T-cell (primary cell): ENCODE measurements at places on chromosomes 4 and X.

DNA sequence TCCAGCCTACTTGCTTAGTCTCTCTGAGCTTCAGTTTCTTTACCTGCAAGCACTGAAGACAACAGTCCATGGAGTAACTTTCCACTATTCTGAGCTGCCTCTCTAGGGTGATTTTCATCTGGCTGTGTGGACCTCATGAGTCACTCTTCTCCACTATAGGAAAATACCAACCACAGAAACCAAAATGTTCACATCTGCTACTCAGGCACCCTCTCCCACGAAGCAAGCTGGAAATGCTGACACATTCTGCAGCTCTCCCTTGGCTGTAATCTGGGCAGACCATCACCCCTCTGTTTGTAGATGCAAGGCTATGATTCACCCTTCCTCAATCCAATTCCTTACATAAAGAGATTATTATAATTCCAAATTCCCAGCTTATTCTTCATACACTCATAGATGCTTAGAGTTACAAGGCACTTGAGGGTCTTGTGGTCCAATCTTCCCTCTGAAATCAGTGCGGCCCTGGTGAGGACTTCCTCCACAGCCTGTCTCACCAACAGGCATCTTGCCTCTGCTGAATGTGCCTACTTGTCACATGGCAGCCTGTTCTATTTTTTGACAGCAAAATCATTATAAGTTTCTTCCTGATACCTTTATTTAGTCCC lies 97.0 kb upstream of the LNX1 start:
- DNase-seq = no peak

- DNase-seq = peak; percentile 8
These were observed 132.3 kb downstream of the CBR4 start for GRCh38 chr4:168877511-168878491.

DNA sequence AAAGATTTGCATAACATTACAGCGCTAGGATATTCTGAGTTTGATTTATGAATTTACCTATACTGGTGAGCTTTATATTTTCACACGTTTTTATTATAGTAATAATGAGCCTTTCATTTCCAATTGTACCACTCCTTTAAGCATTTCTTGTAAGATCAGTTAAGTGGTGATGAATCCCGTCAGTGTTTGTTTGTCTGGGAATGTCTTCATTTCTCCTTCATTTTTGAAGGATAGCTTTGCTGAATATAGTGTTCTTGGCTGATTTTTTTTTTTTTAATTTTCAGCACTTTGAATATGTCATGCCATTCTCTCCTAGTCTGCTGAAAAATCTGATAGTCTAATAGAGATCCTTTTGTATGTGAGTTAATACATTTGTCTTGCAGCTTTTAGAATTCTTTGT lies 70.1 kb downstream of the IL15 start:
- DNase-seq = no peak

- DNase-seq = no peak
These were observed 315.3 kb downstream of the DMD start for GRCh38 chrX:32896088-32896487.

- DNase-seq = no peak
These were observed 1.5 kb upstream of the CRLF2 start for GRCh38 chrX:1213971-1214370.

GRCh38 chrX:38985375-38985774 lies 184.1 kb downstream of the MID1IP1 start:
- no peak for DNase-seq

GRCh38 chrX:73992019-73992418 lies 312.0 kb upstream of the ZCCHC13 start:
- DNase-seq = no peak

- no peak for DNase-seq
These were observed 29.0 kb downstream of the CLDN22 start for GRCh38 chr4:183291070-183291469.

- no peak for DNase-seq
These were observed 74.7 kb upstream of the IL13RA1 start for GRCh38 chrX:118652717-118653116.

GRCh38 chr4:38567457-38567856 lies 96.5 kb upstream of the KLF3 start:
- no peak for DNase-seq

- no peak for DNase-seq
These were observed 29.6 kb downstream of the SLC16A2 start for GRCh38 chrX:74450803-74451449.

- no peak for DNase-seq
These were observed 182.3 kb downstream of the BANK1 start for GRCh38 chr4:101972791-101973190.

- DNase-seq = no peak
These were observed 39.8 kb upstream of the ATOH1 start for GRCh38 chr4:93788712-93789111.

DNA sequence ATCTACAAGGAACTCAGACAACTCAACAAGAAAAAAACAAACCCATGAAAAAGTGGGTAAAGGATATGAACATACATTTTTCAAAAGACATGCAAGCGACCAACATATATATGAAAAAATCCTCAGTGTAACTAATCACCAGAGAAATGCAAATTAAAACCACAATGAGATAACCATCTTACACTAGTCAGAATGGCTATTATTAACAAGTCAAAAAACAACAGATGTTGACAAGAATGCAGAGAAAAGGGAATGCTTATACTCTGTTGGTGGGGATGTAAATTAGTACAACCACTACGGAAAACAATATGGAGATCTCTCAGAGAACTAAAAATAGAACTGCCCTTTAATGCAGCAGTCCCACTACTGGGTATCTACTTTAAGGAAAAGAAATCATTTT lies 12.1 kb downstream of the NIPAL1 start:
- DNase-seq = no peak

DNA sequence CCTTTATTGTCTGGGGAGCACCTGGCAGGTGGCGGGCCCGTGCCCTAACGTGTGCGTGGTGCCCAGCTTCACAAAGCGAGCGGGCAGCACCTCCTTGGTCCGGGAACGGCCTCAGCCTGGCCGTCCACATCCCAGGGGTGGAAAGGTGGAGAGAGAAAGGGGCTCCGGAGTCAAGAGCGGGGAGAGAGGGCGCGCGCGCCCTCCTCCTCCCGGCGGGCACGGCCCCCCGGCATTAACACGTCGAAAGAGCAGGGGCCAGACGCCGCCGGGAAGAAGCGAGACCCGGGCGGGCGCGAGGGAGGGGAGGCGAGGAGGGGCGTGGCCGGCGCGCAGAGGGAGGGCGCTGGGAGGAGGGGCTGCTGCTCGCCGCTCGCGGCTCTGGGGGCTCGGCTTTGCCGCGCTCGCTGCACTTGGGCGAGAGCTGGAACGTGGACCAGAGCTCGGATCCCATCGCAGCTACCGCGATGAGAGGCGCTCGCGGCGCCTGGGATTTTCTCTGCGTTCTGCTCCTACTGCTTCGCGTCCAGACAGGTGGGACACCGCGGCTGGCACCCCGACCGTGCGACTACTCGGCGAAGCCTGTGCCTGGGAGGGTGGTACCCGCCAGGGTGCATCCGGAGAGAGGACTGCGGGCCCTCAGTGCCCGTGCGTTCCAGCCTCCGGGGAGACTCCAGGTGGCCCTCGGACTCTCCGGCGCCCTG lies at the start of gene KIT:
Gene KIT, plus strand, starts transcription at position 407 of the 701 bp plus-strand sequence. Its CDS starts 58 bp downstream, at position 465.
- peak; percentile 13 for DNase-seq

- DNase-seq = no peak
These were observed 109.4 kb upstream of the CBLL2 start for GRCh38 chrX:22163326-22163725.

DNA sequence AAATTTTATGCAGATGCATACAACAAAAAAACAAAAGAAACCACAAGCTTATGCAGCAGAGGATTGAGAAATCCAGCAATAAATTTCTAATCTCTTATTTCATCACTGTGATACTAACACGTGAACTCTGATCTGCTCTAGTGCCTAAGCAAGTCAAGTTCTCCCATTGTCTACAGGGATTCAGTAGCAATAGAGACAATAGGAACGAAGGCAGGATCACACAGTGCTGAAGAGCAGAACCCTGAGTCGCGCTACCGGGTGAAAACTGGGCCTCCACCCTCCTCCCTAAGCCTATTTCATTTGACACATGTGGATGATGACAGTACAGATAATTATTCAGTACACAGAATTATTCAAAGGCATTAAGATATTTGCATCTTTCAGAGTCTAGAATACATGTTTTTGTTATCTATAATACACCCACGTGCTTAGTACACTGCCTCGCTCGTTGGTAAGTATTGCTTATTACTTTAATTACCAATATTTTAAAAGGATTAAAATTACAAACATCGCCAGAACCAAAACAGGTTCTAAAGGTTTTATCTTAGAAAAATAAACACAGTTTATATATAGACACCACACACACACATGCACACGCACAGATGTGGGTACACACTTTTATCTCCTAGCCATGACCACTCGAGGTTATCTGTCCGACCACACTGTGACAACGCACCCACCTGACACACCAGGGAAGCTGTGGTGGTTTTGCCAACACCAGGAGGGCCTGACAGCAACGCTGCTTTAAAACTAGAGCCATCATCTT lies 60.1 kb downstream of the RFC1 start:
- DNase-seq = no peak

- DNase-seq = no peak
These were observed 208.6 kb upstream of the TECRL start for GRCh38 chr4:64617800-64618199.

- DNase-seq = no peak
These were observed 165.3 kb downstream of the BTC start for GRCh38 chr4:74628852-74629620.

DNA sequence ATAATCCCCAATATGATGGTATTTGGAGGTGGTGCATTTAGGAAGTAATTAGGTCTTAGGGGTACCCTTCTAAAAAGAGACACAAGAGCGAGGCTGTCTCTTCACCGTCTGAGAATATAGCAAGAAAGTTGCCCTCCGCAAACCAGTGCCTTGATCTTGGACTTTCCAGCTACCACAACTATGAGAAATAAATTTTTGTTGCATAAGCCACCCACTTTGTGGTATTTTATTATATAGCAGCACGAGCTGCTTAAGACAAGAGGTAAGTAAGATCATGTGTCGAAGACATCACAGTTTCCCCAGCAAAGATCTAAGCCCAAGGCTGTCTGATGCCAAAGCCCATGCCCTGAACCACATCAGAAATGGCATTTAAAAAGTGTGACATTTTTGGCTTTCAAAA lies 9.6 kb upstream of the EXOSC9 start:
- DNase-seq = no peak

GRCh38 chr4:99540277-99540939 lies 23.4 kb downstream of the TRMT10A start:
- DNase-seq = no peak

DNA sequence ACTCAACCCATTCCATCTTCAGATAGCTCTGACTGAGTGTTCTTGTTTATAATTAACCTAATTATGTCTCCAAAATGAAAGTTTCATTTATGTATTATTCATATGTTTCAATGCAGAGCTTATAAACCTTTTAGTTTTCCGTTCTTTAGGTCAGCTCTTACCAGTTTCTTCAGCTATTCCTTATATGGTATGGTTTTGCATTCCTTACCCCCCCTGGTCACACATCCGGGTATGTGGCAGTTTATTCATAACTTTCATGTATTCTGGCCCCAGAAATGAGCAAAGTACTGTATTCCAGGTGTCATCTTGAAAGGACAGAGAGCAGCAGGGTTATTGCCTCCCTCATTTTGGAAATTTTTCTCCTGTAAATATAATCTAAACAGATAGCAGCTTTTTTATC lies 16.8 kb upstream of the IGSF1 start:
- DNase-seq = no peak

GRCh38 chrX:41664375-41664901 lies 24.3 kb upstream of the GPR34 start:
- no peak for DNase-seq

DNA sequence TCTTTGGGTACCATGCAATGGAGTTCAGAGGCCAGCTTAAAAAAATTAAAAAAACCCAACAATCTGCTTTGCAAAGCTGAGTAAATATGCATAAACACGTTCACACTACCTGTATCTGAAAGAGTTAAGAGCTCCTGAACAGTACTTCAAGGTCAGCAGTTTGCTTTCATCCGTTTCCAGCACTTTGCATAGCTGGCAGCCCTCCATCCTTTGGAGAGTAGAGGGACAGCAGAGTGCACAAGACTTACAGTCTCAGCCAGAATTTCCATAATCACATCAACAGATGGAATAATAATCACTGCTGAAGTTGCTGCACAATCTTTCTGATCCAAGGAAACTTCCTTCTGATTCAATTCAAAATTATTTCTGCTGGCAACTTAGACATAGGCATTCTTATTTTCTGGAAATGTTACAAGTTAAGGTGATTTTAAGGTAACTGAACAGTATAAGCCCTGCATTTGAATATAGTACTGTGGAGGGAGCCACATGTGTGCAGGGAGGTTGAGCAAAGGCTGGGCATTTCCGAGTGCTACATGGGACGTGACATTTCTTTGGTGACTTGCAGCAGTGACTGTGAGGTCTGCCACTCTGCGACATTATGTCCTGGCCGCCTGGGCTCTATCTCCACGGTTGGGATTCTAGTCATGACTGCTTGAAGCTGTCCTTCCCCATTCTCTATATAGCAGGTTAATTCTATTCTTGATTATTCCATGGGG lies 73.5 kb upstream of the EMCN start:
- no peak for DNase-seq

DNA sequence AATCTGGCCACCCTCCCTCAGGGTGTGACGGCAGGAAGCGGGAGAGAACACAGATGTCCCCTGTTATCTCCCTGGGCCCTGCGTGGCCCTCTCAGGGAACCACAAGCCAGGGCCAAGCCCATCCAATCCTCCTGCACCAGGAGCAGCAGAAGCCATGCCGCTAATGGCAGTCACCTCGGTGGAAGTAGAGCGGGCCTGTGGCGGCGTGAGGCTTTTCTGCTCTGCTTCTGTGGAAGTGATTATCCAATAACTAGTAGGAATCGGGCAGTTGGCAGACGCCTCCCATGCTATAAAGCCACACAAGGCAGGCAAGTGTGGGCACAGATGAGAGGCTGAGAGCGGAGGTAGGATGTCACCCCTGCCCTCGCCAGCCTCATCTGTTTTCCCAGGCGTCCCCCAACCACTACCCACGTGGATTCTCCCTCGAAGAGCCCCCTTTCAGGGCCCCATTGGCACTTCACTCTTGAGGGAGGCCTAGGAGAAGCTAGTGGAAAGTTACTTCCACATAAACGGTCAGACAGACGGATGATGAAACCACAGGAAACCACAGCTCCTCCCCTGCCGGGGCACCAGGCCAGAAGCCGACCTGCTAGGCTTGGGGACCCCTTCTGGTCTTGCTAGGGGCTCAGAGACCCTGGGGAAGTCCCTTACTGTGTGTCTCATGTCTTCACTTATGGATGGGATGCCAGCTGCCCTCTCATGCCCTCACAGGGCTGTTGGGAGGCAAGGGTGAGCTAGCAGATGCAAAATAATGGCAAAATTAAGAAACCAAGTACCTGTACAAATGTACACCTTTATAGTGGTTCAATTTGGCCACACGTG lies 18.8 kb upstream of the TMSB4X start:
- DNase-seq = no peak
